HFF-Myc (cell line): ENCODE measurements at places on chromosomes 16 and 17.

- no peak for DNase-seq
Observed at GRCh38 chr17:45307290-45308015, 9.4 kb downstream of the MAP3K14 start.

DNA sequence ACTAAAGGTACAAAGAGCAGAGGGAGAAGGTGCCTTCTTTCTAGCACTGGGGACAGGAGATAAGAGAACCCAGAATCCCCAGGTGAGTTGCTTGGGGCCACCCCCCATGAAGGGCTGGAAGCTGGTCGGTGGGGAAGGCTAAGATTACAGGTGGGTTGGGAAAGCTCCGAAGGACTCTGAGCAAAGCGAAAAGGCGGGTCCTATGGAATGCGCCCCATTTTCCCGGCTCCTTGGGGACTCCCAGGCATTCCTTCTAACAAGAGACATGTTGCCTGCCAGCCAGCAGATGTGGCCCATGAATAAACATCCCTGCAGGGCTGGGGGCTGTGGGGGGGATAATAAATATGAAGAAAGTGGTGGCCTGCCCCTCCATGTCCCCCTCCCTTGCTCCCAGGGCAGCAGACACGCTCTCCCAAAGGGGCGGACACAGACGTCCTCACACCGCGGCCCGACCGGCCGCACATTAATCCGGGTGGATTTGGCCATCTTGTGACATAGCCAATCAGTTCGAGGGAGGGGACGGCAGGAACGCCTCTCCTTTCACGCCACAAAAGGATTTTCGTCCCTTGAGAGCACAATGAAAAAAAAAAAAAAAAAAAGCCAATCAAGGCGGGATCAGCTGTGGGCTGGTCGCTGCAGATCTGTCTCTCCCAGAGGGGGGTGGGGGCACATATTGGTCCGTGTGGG lies 98.5 kb downstream of the SOX9 start:
- DNase-seq, result no peak

GRCh38 chr17:5893741-5894140 lies 176.4 kb upstream of the WSCD1 start:
- DNase-seq, result no peak

- no peak for DNase-seq
Observed at GRCh38 chr17:73401911-73402310, 90.1 kb upstream of the CDC42EP4 start.

GRCh38 chr17:57987581-57988300 lies at the start of gene VEZF1:
VEZF1 (minus strand) TSS chr17:57988254; CDS start chr17:57988111, 143 bp downstream.
- no peak for DNase-seq

DNA sequence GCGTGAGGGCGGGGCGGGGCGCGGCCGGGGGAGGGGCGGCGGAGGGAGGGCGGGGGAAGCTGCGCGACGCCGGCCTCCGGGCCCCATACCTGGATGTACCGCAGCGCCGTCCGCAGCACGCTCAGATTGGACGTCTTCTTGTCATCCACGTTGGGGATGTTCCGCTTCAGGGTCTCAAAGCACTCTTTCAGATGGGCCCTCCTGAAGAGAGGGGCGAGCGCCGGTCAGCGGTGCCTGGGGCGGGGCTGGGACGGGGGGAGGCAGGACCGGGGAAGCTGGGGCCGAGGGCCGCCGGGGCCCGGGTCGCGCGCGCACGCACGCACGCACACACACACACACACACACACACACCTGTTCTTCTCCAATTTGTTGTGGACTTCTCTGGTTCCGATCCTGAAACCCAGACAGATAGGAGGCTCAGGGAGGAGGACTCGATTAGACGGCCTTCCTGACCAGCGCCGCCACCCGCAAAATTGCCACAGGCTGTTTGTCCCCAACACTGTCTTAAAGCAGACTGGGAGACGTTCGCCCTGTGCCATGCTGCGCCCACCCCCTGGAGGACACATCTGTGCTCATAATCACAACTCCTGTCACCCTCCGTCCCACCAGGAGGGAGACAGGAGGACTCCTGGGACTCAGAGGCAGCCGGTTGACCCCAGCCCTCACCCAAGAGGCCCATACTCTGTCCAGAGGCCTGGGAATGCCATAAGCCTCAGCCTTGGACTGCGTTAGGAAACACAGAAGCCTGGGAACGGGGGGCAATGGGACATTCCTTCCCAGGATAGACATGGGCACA lies 6.7 kb downstream of the MNT start:
- no peak for DNase-seq

- DNase-seq, result no peak
Observed at GRCh38 chr17:72099919-72100318, 20.9 kb upstream of the SOX9 start.

DNA sequence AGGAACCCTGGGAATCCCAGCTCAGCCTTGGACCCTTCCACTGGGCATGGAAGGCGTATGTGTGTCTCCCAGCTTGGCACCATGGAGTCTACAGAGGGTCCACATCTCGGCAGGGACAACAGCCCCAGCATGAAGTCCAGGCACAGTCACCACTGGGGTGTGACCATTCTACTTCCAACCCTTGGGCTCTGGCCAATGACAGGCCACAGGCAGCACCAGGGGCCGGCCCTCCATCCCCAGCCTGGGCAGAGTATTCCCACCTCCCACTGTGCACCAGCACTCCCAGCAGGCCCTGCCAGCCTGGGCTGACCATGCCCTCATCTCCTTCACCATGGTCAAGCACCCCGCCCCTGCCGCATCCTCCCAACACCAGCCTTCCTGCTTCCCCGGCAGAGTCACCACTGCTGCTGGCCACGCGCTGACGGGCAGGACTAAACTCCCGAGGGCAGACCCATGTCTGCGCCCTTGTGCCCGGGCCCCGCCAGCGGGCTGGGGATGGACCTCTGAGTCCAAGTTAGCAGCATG lies 9.5 kb upstream of the PPP1R27 start:
- DNase-seq, result no peak

GRCh38 chr17:70644096-70644495 lies 474.8 kb downstream of the KCNJ2 start:
- no peak for DNase-seq

DNA sequence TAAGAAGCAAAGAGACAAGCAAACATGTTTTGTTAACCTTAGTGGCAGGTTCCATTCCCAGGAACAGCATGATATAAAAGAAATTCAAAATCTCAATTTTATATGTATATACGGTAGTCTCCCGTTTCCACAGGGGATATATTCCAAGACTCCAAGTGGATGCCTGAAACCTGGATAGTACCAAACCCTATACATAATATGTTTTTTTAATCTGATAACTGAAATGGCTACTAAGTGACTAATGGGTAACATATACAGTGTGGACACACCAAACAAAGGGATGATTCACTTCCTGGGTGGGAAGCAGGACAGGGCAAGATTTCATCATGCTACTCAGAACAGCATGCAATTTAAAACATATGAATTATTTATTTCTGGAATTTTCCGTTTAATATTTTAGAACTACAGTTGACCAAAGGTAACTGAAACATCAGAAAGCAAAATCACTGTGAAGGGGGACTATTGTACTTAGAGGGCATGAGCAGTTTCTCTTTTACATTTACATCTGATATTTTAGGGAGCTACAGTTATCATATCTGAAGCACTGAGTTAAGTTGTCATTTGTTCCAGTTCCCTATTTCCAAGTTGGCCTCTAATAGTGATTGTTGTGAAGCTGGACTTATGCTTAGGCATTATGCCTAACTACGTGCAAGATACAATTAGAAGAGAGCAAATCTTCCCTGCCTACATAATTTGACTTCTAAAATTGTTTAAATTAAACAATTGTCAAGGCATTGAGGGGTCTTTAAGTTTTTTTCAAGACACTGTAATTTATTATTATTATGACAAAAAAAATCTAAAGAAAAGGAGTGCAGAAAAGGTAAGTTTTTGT lies 34.1 kb upstream of the ABCA6 start:
- peak; percentile 52 for DNase-seq

DNA sequence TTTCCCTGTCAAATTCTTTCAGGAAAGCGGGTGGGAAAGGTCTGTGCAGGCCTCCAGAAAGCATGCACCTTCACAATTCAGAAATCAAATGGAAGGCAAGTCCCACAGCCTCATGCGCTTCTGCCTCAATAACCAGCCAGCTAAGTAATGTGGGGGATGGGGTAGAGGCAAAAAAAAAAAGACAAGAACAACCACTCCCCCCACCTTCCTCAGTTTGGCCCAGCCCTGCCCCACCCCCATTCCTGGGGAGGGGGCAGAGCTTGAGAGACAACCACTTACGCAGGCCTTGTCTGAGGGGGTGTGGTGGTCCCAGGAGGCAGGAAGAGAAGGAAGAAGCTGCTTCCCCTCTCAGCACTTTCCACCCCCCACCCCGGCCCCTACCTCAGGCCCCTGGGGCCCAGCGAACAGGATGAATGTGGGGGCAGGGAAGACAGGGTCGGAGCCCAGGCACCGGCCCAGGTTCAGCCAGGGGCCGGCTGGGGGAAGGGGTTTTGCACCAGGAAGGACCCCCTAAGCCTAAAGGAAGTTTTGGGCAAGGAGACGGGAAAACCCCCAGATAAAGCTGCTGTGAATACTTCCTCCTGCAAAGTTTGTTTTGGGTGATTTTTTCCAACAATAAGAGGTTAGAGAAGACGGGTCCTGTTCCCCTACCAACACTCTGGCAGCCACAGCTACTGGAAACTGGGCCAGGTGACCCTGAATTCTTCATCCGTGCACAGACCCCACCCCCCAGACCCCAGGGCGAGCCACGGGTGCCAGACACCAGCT lies 1.2 kb downstream of the JUP start:
- DNase-seq, result no peak

DNA sequence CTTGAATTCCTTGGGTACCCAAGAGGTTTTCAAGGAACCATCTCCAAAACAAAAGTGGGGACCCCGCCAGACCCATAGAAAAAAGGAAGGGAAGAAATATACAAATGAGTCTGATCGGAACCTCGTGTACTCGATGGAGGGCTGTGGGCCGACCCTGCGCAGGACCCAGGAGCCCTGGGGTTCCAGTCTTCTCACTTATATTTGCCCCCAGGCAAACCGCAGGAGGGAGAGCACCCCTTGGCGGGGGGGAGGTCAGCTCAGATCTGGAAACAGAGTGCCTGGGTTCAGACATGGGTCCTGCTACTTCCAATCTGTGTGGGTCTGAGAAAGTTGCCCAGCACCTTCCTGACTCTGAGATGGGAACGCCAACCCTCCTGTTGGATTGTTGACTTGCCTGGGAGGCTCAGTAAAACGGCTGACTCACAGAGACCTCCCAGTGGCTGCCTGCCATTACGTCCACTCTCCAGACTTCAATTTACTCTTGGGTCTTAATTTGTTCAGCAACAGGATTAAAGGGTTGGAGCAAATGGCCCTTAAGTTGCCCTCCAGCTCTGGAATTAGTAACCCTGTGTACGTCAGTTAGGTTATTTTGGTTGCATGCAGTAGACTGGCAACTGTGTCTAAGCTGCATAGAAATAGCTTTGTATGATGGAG lies 24.9 kb upstream of the CACNG4 start:
- no peak for DNase-seq

GRCh38 chr16:48608452-48608851 lies 1.5 kb downstream of the N4BP1 start:
- DNase-seq, result no peak

GRCh38 chr17:32551186-32551955 lies 64.6 kb downstream of the CDK5R1 start:
- no peak for DNase-seq

DNA sequence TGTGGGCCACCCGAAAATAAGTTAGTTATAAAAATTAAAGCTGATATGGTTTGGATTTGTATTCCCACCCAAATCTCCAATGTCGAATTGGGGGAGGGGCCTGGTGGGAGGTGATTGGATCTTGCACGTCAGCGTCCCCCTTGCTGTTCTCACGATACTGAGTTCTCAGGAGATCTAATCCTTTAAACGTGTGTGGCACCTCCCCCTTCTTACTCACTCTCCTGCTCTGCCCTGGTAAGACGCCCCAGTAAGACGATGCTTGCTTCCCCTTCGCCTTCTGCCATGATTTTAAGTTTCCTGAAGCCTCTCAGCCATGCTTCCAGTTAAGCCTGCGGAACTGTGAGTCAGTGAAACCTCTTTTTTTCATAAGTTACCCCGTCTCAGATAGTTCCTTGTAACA lies 35.4 kb downstream of the SYCE1L start:
- DNase-seq, result no peak

- no peak for DNase-seq
Observed at GRCh38 chr17:60423865-60424264, 1.6 kb downstream of the CHCT1 start.

GRCh38 chr17:82148011-82148410 lies 50.0 kb upstream of the FASN start:
- DNase-seq, result no peak

GRCh38 chr16:11136600-11136999 lies 119.4 kb downstream of the SOCS1 start:
- no peak for DNase-seq

GRCh38 chr16:15694499-15694898 lies 44.5 kb downstream of the NDE1 start:
- DNase-seq, result no peak

DNA sequence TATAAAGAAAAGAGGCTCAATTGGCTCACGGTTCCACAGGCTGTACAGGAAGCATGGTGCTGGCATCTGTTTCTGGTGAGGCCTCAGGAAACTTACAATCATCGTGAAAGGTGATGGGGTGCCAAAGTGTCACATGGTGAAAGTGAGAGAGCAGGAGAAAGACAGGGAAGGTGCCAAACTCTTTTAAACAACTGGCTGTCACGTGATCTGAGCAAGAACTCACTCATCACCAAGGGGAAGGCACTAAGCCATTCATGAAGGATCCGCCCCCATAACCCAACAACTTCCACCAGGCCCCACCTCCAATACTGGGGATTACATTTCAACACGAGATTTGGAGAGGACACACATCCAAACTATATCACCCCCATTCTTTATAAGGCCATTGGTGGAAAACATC lies 28.4 kb upstream of the HS3ST2 start:
- DNase-seq, result no peak

GRCh38 chr17:44546671-44547606 lies 10.3 kb upstream of the FZD2 start:
- no peak for DNase-seq

DNA sequence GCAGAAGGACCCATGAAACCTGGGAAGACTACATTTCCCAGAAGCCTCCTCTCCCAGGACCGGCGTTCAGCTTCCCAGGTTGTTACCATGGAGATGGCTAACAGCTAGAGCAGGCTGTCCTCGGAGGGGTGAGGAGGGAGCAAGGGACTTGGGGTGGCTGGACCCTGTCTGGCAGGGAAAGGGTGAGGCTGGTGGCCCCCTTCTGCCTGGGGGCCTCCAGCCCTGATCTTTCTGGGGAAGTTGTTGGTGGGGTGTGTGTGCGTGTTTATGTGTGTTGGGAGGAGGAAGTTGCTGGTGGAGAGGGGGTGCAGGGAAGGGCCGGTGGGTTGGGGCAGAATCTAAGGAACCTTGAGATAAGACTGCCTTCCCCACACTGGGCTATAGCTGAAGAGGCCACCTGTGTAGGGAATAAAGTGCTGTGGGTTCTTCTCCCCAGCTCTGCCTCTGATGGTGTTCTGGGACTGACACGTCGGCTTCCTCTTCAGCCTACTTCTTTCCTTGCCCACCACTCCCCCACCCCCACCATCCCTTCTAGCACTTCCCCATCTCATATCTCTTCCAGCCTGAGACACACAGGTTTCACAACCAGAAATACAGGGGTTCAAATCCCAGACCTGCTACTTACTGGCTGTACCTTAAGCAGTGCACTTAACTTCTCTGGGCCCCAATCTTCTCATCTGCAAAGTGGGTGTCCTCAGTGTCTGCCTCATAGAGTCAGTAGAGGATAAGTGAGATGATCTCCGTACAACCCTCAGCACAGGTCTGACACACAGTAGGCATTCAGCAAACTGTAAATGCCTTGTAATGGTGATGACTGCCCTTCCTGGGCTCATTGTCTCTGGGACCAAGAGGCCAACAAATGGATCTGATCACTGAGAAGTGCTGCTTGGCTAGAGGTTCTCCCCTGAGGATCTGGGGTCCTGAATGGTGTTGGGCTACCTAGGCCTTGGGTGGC lies at the start of gene DRC7:
DRC7 (plus strand) TSS at position 82 of the 955 bp plus-strand sequence. CDS start 3,144 bp downstream, outside the sequence.
- DNase-seq, result no peak
